ENCODE measurements at places on chromosomes 2 and 18. TPM values are rescaled to one million over a fixed set of nuclear protein-coding genes. Genes with fewer than 3 reads are reported as not detected.

GRCh38 chr18:68800075-68800474, 2.2 kb downstream of the CCDC102B start:
- no peak overlapping the region for H3K27ac ChIP-seq
- DNase-seq, result no peak
- no peaks in the 10 kb centered on the region for H3K4me1 ChIP-seq

- H3K4me3 ChIP-seq, result no peak overlapping the region
- H3K27me3 ChIP-seq, result no peaks in the 10 kb centered on the region
- no peak for DNase-seq
- no peaks in the 10 kb centered on the region for H3K36me3 ChIP-seq
These were observed 103.3 kb downstream of the ALK start for GRCh38 chr2:29817801-29818680.

COL4A3 gene
- 20.9 TPM for total RNA-seq

GRCh38 chr2:20663196-20664070, 3.5 kb upstream of the GDF7 start:
- peaks cover 67% of the 10 kb centered on the region for H3K27me3 ChIP-seq
- DNase-seq, result no peak
- H3K27ac ChIP-seq, result no peak overlapping the region
- H3K4me1 ChIP-seq, result peaks cover 4% of the 10 kb centered on the region

GRCh38 chr2:46800218-46800617, 115.4 kb downstream of the MCFD2 start:
- no peaks in the 10 kb centered on the region for H3K36me3 ChIP-seq
- DNase-seq, result no peak
- no peaks in the 10 kb centered on the region for H3K27me3 ChIP-seq

DNA sequence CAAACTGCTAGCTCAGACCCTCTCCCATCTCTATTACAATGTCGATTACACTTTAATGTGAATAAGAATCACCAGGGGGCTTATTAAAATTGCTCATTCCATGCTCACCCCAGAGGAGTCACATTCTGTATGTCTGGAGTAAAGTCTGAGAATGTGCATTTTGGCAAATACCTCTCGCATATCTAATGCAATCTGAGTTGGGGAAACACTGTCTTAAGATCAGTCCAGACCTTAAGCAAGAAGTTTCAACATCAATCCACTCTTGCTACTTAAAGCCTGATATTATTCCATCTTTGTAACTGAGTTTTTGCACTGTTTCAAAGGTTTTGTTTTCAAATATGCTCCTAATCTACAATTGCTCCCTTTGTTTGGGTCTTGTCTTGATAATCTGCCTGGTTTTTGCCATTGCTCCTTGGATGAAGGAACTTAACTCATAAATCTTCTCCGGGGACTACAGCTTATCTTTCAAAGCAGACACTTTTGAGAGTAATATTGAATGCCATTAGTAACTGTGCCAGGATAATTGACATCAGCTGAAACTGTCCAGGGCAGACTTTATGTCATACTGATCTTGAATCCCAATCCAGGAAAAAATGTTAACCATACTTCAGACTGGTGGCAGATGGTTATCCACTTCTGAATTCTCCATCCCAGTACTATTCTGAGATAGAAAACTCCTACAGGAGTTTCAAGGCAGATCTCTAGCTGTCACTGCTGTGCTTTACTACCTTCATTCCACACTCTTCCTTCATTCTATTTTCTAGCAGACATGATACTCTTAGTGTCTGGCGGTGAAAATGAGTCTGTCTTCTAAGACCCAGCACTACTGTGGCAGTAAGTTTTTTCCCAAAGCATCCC, 200.9 kb downstream of the ERBB4 start:
- no peak for DNase-seq
- no peak overlapping the region for H3K4me3 ChIP-seq
- H3K27ac ChIP-seq, result no peak overlapping the region
- no peaks in the 10 kb centered on the region for H3K27me3 ChIP-seq
- H3K36me3 ChIP-seq, result no peaks in the 10 kb centered on the region
- H3K4me1 ChIP-seq, result no peaks in the 10 kb centered on the region

- H3K4me1 ChIP-seq, result no peaks in the 10 kb centered on the region
- no peak overlapping the region for H3K4me3 ChIP-seq
- H3K27me3 ChIP-seq, result no peaks in the 10 kb centered on the region
- no peak for DNase-seq
These were observed 15.0 kb upstream of the GPC1 start for GRCh38 chr2:240420206-240421104.

- H3K4me3 ChIP-seq, result no peak overlapping the region
- peaks cover 19% of the 10 kb centered on the region for H3K4me1 ChIP-seq
- H3K27me3 ChIP-seq, result no peaks in the 10 kb centered on the region
- no peaks in the 10 kb centered on the region for H3K36me3 ChIP-seq
- H3K27ac ChIP-seq, result no peak overlapping the region
- DNase-seq, result no peak
These were observed 50.5 kb upstream of the CREB1 start for GRCh38 chr2:207479198-207479785.

DNA sequence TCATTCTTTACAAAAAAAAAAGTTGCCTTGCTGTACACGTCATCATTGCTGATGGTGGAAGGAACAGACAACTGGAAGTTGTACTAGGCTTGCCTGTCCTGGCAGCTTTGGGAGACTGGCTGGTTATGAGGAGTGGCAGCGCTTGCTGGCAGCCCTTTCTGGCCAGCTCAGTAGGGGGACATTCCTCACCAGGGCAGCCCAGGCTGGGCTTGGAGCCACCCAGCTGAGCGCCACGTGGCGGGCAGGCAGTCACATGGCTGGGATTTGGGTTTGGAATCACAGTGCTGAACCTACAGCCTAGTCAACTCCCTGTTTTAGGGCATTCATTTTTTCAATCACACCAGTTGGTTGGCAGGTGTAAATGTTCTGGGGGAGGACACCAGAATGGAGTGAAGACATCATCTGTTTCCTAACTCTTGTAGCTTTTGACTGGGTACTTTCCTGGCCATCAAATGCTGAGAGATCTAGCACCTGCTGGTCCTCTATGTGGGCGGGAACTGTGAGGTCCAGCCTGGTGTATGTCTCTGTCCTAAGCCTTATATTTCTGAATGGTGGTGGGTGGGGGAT, 139.3 kb downstream of the SETBP1 start:
- peak overlapping the region; percentile 81 for H3K27ac ChIP-seq
- H3K36me3 ChIP-seq, result no peaks in the 10 kb centered on the region
- H3K4me1 ChIP-seq, result peaks cover 64% of the 10 kb centered on the region
- H3K4me3 ChIP-seq, result peak overlapping the region; percentile 6
- DNase-seq, result peak; percentile 95

POTEC gene
- not detected for total RNA-seq

DNA sequence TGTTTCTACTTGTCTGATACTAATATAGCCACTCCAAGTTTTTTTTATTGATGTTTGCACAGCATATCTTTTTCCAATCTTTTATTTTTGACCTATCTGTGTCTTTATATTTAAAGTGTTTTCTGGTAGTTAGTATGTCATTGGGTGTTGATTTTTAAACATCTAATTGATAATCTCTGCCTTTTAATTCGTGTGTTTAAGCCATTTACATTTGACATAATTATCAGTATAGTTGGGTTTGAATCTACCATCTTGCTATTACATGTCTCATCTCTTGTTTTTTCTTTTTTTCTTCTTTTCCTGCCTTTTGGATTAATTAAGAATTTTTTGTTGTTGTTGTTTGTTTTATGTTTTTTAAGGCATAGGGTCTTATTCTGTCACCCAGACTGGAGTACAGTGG, 44.2 kb downstream of the TAF1B start:
- H3K27ac ChIP-seq, result no peak overlapping the region
- H3K27me3 ChIP-seq, result no peaks in the 10 kb centered on the region
- no peaks in the 10 kb centered on the region for H3K4me1 ChIP-seq

DNA sequence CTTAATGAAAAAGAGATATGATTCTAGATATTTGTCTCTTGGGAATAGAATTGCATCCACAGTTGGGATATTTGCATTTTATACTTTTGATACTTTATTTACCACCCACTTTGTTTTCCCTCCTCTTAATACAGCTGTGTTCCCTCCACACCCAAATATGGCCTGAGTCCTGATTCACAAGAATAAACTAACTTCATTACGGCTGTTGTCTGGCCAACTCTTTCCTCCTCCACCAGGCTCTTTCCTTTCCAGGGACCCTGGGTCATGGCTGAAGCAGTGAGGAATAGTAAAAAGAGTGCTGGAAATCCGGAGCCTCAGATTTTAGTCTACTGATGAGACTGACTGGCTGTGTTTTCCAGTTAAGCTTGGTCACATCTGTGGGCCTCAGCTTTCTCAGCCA, 48.4 kb upstream of the STAM2 start:
- no peaks in the 10 kb centered on the region for H3K27me3 ChIP-seq
- H3K27ac ChIP-seq, result no peak overlapping the region

GRCh38 chr2:95357717-95358280, 44.7 kb upstream of the FAHD2A start:
- no peaks in the 10 kb centered on the region for H3K36me3 ChIP-seq
- no peak overlapping the region for H3K4me3 ChIP-seq

DNA sequence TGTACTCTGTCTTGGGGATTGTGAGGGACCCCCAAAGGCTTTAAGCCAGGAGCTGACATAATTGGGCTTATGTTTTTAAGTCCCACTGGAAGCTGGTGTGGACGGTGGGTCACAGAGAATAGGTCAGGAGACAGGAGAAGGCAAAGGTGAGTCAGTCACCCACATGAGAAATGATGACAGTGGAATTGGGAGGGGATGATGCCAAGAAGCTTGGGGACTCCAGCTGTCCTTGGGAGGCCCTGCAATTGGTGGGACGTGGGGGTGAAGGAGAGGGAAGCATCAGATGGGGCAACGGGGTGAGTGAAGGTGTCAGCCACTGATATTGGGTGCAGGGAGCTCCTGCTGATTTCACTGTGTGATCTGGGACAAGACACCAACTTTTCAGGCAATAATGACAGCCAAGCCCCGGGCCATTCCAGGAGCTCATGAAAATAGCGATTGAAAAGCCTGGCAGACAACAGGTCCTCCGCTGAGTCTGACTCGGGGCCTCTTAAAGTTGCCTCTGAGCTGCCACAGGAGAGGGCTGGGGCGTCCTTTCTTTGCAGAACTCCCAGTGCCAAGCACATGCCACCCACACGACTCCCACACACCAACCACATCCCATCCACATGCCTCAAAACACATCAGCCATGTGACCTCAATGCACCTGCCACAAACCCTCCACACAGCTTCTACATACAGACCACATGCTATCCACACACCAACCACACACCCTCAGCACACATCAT, 13.4 kb downstream of the TNS1 start:
- H3K36me3 ChIP-seq, result no peaks in the 10 kb centered on the region
- DNase-seq, result no peak
- no peak overlapping the region for H3K4me3 ChIP-seq
- peaks cover 26% of the 10 kb centered on the region for H3K4me1 ChIP-seq
- H3K27me3 ChIP-seq, result no peaks in the 10 kb centered on the region

PLCL1 gene
- 25.4 TPM for total RNA-seq

DNA sequence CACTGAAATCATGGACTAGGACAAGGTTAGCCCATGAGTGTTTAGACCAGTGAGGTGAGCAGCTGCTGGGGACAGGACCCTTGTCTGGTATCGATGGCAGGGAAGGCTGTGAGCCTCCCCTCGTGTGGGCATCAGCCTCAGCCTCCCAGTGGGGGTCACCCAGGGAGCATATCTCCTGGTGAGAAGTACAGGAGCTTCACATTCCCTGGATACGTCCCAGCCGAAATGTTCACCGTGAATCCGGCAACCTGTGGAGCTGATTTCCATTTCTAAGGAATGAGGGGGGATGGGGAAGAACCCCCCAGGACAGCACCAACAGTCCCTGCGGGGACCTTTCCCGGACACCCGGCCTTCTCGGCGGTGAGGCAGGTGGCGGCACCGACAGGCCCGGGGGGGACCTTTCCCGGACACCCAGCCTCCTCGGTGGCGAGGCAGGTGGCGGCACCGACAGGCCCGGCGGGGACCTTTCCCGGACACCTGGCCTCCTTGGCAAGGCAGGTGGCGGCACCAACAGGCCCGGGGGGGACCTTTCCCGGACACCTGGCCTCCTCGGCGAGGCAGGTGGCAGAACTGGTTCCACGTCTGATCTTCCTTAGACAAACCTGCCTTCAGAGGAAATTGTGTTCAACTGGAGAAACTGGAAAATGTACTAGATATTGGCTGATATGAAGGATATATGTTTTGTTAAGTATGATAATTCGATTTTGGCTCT, 21.2 kb downstream of the RTP5 start:
- DNase-seq, result no peak
- H3K36me3 ChIP-seq, result no peaks in the 10 kb centered on the region
- H3K27ac ChIP-seq, result no peak overlapping the region
- no peak overlapping the region for H3K4me3 ChIP-seq

- no peak overlapping the region for H3K4me3 ChIP-seq
- H3K4me1 ChIP-seq, result no peaks in the 10 kb centered on the region
- H3K27ac ChIP-seq, result no peak overlapping the region
- peaks cover 3% of the 10 kb centered on the region for H3K36me3 ChIP-seq
- DNase-seq, result no peak
These were observed 66.8 kb downstream of the ACSL3 start for GRCh38 chr2:222927600-222927999.

GRCh38 chr2:68428746-68429145, 38.3 kb downstream of the FBXO48 start:
- no peak for DNase-seq
- H3K4me3 ChIP-seq, result no peak overlapping the region
- no peaks in the 10 kb centered on the region for H3K36me3 ChIP-seq

LRP1B gene
- total RNA-seq, result 0.95 TPM

MAP3K19 gene
- total RNA-seq, result not detected

- H3K4me3 ChIP-seq, result no peak overlapping the region
- H3K27me3 ChIP-seq, result no peaks in the 10 kb centered on the region
- DNase-seq, result no peak
- peaks cover 4% of the 10 kb centered on the region for H3K4me1 ChIP-seq
These were observed 75.1 kb downstream of the AGPS start for GRCh38 chr2:177467646-177468045.

- H3K4me3 ChIP-seq, result no peak overlapping the region
- no peak for DNase-seq
- no peaks in the 10 kb centered on the region for H3K36me3 ChIP-seq
These were observed 13.5 kb downstream of the TEX51 start for GRCh38 chr2:126912201-126912600.

DNA sequence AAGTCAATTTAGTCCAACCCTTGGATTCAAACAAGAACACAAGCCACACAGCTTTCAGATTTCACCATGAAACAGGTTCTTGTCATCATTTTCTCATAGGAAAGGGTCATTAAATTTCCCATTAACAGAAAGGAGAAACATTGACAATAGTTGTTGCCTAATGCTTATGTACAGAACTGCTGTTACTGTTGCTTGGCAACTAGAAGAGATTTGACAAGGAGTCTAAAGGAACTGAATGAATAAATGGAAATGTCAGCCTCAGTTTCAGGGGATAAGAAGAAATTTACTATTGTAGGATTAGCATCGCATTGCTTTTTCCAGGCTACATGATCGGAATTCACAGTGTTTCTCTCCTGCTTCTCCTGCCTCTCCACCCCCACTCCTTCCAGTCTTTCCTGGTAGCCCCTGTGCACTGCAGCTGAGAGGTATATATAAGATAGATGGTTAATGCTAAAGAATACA, 90.3 kb downstream of the SPATS2L start:
- peaks cover 2% of the 10 kb centered on the region for H3K36me3 ChIP-seq
- H3K27ac ChIP-seq, result no peak overlapping the region
- H3K27me3 ChIP-seq, result no peaks in the 10 kb centered on the region

CABLES1 gene
- 1.2 TPM for total RNA-seq
